ENCODE measurements at places on chromosomes 5 and 9.

DNA sequence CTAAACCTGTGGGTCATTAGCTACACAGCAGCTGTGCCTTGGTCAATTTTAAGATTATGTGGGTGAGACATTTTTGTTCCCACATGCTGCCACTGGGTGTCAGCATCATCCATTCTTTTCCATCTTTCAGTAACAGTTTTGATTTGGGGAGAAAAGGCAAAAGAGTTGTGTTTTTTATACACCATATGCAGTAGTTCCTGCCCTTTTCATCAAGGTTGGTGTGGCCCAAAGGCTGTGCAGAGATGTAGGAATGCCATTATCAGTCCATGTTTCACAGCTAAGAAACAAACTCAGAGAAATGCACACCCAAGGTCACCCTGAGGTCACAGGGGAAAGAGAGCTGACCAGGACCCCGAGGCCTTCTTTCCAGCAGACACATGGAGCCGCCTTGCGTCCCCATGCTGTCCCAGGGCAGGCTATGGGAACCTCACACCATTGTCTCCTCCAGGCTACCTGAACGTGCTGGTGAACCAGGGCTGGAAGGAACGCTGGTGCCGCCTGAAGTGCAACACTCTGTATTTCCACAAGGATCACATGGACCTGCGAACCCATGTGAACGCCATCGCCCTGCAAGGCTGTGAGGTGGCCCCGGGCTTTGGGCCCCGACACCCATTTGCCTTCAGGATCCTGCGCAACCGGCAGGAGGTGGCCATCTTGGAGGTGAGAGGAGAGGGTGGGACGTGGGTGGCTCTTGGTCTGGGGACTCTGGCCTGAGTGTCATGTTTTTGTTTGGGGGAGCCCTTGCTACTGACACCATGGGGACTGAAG is 27.8 kb upstream of the GRPEL2 start:
- no peak for DNase-seq

GRCh38 chr5:172178301-172178987 is 9.6 kb downstream of the STK10 start:
- no peak for DNase-seq

GRCh38 chr5:68007451-68007850 is 208.1 kb upstream of the PIK3R1 start:
- DNase-seq, result no peak

DNA sequence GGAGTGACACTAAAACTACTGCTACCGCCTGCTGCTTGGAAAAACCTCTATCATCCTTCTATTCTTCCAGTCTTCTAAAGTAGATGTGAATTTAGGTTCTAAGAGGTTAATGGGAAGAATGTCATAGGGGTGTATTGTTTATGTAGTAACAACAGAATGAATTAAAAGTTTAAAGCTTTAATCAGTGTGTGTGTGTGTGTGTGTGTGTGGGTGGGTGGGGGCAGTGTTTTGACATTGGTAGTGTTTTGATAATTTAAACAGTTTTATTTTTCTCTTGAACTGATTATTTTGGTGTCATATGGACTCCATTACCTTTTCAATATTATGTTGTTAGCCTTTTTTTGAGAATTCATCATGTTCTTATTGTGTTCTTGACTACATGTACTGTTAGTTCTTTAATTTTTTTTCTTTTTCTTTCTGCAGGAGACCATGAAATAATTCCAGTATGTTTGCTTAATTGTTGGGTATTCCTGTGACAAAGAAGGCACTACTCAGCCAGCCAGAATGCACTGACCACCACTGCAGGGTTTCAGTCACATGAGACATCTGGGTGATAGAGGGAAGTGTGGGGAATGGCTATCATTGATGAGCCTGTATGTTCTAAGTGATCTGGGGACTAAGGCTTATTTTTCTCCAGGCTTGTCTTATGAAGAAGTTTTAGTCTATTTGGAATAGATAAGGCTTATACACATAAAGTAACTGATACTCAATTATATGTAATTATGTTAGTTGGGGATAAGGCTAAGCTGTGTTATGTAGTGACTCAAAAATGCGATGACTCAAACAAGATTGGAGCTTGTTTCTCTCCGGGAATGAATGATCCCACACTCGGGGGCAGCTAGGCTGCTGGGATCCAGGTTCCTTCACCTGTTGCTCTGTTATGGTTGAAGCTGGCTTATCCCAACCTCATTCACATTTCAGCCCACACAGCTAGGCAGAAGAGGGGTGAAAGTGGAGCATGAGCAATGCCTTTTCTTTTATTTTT is 50.2 kb upstream of the ACTBL2 start:
- peak; percentile 61 for DNase-seq

GRCh38 chr9:135993765-135994500 is 32.8 kb upstream of the UBAC1 start:
- DNase-seq, result peak; percentile 67

DNA sequence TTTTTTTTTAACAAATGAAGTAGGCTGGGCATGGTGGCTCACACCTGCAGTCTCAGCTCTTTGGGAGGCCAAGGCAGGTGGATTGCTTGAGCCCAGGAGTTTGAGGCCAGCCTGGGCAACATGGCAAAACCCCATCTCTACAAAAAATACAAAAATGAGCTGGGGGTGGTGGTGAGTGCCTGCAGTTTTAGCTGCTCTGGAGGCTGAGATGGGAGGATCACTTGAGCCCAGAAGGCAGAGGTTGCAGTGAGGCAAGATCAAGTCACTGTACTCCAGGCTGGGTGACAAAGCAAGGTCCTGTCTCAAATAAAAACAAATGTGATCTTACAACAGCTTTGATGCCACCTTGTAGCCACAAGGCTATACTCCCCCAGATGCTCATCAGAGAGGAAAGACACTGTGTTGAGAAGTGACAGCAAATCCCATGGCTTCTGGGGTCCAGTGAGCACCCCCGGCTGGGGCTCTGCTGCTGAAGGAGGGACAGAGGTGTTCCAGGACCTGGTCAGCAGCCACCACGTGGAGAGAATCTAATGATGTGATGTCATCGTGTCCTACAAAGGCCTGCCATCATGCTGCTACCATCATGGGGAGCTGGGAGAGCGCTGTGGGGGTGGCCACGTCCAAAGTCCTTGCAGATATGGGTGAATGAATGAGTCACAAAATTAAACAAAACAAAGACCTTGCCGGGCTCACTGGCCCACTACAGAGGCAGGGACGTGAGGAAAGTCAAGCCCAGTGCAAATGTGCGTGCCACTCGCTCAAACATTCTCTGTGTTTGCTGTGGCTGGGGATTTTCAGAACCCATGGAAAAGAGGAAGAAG is 60.7 kb downstream of the PRRT1B start:
- no peak for DNase-seq

DNA sequence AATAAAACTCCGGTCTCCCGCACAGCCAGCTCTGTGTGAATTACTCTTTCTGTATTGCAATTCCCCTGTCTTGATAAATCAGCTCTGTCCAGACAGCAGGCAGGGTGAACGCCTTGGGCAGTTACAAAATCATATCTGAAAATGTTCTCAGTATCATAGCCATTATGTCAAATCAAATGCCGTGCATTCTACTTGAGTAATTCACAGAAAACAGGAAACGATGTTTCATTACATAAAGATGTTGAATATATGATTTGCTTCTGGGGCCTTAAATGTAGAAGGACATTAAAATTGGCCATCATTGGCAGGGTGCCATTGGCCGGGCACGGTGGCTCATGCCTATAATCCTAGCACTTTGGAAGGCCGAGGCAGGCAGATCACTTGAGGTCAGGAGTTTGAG is 8.5 kb downstream of the POLR3G start:
- no peak for DNase-seq

DNA sequence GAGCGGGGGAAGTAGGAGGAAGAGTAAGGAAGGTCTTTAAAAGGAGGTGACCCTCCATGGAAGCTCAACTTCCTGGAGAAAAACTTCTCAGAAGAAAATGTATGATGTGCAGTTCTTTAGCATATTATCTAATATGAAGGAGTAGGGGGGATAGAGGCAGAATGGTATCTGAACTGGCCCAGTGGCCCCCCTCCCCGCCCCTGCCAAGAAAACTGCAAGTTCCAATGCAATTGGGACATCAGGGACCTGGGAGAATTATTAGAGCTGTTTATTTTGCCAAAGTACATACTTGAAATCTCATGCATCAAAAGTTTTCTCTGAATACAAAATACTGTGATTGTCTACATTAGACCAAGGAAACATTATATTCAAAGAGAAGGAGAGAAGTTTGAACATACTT is 40.6 kb upstream of the GAS1 start:
- no peak for DNase-seq

DNA sequence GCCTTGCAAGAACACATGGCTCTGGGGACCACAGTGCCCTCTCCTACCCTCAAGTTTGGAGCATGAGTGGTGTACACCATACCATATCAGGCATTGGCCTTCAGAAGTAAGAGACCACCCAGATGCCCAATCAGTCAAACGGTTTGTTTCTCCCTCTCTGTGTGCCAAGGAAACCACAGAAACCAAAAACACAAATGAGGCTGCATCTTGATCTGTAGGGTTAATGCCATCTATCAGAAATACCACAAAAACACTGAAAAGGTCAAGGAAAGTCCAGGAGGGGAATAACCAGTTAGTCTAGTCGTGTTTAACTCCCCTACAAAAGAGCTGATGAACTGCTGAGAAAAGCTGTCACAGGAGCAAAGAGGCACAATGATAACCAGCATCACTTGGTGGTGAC is 78.4 kb downstream of the INSYN2B start:
- no peak for DNase-seq

- DNase-seq, result no peak
These were observed 14.7 kb downstream of the PIK3R1 start for GRCh38 chr5:68230285-68230684.

DNA sequence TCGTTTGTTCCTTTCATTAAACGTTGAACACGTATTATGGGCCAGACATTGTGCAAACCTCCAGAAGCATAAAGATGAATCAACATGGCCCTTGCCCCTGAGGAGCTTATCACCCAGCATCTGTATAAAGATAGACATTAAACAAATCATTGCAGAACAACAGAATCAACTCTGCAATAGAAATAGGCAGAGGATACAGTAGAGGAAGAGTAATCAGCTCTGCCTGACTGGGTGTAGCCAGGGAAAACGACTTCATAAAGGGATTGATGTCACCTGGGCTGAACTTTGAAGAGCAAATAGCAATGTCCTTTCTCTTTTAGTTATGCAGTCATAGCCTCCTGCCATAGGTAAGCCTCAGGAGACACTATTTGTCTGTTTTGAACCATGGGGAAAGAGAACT is 13.4 kb downstream of the RGS7BP start:
- no peak for DNase-seq

DNA sequence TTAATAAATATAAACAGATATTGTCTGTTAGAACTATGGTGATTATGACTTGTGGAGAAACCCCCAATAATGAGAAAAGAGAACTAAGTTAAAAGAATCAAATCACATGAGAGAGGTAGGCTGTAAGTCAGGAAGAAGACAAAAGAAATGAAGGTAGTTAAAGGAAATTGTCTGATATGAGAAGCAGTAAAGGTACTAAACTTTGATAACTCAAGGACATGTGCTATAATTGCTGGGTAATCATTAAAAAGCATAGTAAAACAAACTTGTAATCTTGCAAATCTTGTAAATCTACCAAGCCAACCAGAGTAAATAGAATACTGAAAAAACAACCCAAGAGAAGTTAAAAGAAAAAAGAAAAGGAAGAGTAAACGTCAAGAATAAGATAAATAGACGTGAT is 207.0 kb upstream of the CTNND2 start:
- no peak for DNase-seq

DNA sequence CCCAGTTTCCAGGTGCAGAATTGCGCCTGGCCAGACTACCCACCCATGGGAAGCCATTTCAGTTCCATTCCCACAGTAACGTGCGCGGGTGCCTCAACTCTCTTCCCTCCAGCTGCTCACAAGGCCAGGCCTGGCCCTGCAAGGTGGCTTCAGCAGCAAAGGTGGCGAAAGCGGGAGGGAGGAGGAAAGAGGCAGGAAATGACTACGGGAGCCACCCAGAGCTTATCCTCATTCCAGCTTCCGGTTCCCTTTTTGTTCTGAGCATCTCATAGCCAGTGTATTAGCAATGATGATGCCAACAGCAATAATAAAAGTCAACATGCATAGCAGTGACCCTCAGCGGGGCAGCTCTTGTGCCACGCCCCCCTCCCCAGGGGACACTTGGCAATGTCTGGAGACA is 101.5 kb upstream of the BOD1 start:
- DNase-seq, result no peak

- no peak for DNase-seq
These were observed 42.6 kb downstream of the PSIP1 start for GRCh38 chr9:15468145-15468544.

GRCh38 chr9:133171161-133171961 is 7.6 kb upstream of the GBGT1 start:
- DNase-seq, result no peak

DNA sequence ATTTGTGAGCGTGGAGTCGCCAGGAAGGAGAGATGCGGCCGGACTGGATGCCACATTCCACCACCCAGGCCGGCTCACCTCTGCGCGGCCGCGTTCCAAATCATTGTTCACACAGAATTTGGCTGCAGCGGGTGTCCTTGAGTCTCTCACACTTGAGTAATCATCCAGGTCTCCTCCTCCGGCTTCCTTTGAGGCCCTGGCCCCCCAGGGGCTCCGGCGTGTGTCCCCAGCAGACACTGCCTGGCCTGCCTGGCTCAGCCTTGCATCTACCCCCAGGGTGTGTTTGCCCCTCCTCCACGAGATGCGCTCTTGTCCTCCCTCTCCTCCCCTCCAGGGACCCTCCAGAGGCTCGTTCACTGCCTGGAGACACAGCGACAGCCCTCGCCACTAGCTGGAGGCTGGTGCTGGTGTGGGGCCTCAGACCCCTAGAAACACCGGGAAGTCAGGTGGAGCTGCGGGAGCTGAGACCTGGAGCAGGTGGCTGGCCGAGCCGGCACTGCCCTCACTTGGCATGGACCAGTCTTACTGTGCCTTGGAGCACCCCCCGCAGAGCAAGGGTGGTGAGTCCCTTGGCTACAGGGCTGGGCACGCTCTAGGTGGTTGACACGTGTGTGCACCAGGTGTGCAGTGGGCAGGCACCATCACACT is 7.0 kb upstream of the SLC9A3 start:
- no peak for DNase-seq

DNA sequence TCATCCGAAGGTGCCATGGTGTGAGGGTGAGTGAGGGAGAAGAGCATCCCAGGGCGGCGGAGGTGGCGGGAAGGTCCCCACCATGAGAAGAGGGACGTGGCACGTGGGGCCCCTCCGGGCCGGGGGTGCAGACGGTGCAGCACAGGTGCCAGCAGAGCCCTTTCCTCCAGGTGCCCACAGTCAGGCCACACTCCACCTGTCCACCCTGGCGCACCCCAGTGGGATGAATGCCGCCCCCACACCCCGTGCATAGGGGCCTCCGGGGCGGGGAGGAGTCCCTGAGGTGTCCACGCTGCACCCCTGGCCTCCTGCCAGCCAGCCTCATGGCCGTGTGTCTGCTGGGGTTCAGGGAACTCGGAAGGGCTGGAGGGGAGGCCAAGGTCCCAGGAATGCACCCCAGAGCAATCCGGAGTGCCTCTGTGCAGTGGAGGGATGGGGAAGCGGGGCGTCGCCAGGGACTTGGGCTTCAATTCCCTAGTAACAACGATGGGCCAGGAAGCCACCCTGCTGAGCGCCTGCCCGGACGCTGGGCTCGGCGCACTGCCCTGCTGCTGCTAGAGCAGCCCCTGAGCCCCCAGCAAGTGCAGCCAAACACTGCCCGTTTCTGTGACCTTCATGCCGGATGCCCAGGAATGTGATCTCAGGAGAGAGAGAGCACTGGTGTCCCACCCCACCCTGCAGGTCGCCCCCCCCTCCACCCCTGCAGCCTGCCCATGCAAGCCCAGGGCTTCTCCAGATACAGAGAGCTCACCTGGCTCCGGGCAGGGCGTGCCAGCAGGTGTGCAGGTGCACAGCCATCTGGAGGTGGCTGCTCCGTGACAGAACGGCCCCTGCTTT is 8.8 kb upstream of the NACC2 start:
- DNase-seq, result no peak

- DNase-seq, result no peak
These were observed 1626.7 kb upstream of the ACO1 start for GRCh38 chr9:30757723-30758122.
